M059J (cell line): ENCODE measurements at places on chromosomes 3 and 15. TPM values are rescaled to one million over a fixed set of nuclear protein-coding genes. Genes with fewer than 3 reads are reported as not detected.
A peak's percentile ranks its signal among the peaks of the same experiment; 100 is the strongest.

SLC28A1 gene
- total RNA-seq, result not detected in 2 replicates

DNA sequence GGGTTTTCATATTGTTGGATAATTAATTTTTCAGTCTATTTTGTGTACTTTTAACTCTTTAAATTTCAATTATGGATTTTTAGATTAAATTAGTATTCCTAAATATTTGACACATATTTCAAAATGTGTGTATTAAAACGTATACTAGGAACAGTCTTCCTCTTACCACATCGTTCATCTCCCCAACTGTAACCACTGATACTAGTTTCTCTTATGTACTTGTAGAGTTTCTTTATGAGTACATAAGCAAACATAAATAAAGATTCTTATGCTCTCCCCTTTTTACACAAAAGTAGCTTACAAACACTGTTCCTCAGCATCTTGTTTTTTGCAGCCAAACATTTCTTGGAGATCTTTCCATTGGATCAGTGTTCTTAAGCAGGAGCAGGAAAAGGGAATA is 45.9 kb downstream of the CMSS1 start:
- no peak for DNase-seq

GAP43 gene
- total RNA-seq, result 0.71 TPM in 1 of 2 replicates, not detected in the other

DNA sequence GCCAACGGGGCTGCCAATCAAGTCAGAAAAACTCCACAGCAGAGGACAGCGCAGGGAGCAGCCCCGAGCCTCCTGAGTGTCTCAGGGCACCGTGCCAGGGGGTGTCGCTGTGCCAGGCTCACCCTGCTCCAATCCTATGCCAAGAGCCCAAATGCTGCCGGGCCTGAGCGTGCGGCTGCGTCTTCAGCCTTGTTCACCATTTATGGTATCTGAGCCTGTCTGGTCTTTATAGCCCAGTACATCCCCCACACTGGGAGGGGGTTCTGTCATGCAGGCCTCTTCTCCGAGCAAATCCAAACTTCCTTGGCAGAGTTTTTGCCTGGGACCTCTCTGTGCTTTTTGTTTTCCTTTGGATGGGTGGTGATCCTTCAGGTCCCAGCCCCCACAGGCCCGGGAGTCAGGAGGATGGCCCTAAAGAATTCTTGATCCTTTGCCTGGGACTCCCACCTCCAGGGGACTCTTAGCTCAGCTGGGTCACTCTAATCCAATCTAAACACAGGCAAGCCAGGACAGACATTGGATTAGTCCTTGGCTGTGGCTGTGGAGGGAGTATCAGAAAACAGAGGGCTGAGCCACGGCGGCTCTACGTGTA is 135.1 kb upstream of the HACD2 start:
- no peak for DNase-seq

- DNase-seq, result no peak
Observed at GRCh38 chr3:25272090-25272489, 156.0 kb upstream of the RARB start.

LARP6 gene
- 28.2 and 58.3 TPM in 2 replicates for total RNA-seq

MEX3B gene
- total RNA-seq, result 1.6 and 4.1 TPM in 2 replicates

- no peak for DNase-seq
Observed at GRCh38 chr3:58884453-58884852, 165.4 kb downstream of the CFAP20DC start.

- no peak for DNase-seq
Observed at GRCh38 chr3:127065138-127065427, 82.2 kb downstream of the PLXNA1 start.

- DNase-seq, result no peak
Observed at GRCh38 chr3:13260259-13261103, 159.6 kb downstream of the NUP210 start.

DNA sequence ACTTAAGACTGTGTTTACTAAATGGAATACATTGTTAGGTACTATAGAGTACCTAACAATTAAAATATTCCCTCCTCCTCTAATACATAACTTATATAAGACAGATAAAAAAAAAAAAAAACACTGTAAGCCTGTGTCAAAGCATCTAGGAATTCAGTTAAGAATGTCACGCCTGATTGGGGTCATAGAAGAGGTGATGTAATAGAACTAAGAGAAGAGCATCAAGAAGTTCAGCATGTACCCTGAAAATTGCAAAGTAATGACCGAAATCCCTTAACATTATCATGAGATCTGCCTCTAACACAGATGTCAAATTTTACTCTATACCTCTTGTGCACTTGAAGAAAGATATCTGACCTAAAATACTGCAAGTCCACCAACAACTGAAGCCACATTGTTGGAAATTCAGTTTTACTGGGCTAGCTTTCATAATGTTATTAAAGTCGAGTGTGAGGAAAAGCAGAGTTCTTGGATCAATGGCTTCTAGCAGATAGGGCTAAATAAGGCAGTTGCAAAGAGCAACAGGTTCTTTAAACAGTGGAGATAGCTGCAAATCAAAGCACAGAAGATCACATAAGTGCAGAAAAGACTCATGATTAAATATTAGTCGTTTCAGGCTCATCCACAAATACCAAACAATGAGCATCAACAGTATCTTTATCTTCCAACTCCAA is 75.0 kb downstream of the TBL1XR1 start:
- DNase-seq, result no peak

CLDN11 gene
- 39.0 and 39.7 TPM in 2 replicates for total RNA-seq

RLBP1 gene
- total RNA-seq, result not detected in 2 replicates

ZDHHC23 gene
- 9.3 and 10.9 TPM in 2 replicates for total RNA-seq

MESP2 gene
- 0.15 and 0.62 TPM in 2 replicates for total RNA-seq

GRCh38 chr3:29099775-29100174 is 181.1 kb upstream of the RBMS3 start:
- DNase-seq, result no peak

- peak; percentile 55 for DNase-seq
Observed at GRCh38 chr3:49616491-49616941, 57.6 kb upstream of the APEH start.

SLC2A2 gene
- total RNA-seq, result 0.12 and 0.32 TPM in 2 replicates

RHOV gene
- total RNA-seq, result 0.12 TPM in 1 of 2 replicates, not detected in the other

DNA sequence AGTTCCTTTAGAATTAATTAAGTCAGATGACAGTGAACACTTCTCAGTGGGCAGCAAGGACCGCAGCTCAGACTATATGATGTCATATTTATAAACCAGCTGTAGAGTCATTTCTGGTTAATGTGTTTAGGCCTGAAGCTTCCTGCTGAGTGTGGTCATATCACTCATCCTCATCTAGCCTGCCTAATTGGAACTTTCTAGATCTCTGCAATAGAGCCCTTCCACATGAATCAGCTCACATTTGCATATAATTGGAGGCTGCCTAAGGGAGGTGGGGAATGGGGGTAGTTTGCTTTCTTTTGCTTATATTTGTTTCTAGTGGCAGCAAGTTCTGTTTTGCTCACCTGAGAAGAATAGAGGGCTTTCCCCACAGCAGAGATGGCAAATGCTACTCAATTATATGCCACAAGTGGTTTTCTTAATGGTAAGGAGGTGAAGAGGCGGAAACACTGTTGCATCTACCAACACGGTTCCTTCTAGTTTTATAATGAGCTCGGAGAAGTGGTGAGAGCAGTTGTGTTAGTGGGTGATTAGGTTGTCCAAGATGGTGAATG is 148.1 kb downstream of the KLHL25 start:
- DNase-seq, result peak; percentile 83

DNA sequence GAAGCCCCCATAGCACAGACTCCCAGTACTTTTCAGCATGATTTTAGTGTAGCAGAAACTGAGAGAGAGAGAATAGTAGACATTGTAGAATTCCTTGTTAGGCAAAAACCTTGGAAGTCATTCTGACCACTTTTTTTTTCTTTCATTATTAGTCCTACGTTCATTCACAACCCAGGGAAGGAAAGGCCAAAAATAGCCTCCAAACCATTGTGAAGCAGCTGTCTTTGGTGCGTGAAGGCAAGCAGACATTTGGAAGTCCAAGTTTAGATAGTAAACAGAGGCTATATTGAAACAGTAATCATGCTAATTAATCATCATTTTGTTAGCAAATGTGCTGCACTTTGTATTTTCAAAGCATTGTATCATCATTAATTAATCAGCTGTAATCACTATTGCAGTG is 34.5 kb downstream of the CCDC54 start:
- DNase-seq, result no peak

SLC9A9 gene
- 0.10 TPM in 1 of 2 replicates, not detected in the other for total RNA-seq

VWA5B2 gene
- not detected in 2 replicates for total RNA-seq

GRCh38 chr15:81170511-81170910 is 26.2 kb upstream of the IL16 start:
- no peak for DNase-seq

DNA sequence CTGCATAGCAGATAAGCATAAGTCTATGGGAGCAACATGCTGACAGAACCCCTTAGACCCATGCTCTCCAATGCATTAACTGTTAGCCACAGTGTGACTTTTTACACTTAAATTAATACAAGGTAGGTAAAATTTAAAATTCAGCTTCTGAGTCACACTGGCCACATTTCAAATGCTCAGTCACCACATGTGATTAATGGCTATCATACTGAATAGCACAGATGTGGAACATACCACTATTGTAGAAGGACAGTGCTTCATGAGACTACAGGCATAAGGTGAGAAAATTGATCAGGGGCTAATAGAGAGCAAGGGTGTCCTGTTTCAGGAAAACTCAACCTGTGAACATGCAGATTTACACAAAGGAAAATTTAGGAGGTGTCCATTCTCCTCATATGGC is 357.0 kb upstream of the SEMA6D start:
- DNase-seq, result no peak

DNA sequence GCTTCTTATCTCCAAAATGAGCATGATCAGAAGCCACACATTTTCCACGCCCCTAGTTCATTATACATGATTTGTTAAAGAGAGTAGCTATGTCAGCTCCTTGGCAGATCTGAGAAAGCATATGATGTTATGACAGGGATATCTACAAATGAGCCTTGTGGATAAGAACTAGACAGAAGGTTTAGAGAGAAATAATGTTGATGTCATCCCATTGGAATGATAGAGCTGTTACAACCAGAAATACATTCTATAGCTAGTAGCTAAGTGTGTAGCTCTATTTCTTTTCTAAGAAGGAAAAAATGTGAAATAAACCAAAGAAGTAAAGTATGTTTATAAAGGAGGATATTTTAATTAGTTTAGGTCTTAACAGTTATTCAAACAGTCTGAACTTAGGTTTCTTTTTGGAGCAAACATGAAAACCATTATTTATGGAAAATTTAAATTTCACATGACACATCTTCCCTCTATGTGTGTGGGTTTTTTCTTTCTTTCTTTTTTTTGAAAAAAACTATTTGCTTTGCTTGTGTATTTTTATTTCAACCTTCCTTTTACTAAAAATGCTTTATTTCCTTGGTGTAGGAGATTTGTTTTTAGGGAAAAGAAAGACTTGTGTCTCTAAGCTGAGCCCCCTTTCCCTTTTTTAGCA is 167.7 kb downstream of the GHSR start:
- DNase-seq, result peak; percentile 77

SNX22 gene
- total RNA-seq, result 0.20 and 0.27 TPM in 2 replicates

DNA sequence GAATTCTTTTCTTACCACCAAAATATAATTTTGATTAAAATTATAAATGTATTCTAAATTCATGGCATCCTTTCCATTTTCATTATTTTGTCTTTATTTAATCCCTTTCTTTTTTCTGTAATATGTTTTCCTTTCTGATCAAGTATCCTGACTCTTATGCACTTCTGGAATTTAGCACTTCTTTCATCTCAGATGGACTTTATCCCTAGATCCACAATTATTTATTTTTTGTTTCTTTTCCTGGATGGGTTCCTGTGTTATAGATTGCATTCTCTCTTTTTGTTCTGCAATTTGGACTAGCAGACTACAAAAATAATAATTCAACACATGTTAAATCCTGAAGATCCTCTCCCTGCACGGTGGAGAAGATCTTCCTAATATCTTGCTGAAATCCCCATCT is 76.9 kb upstream of the CDIN1 start:
- no peak for DNase-seq

- no peak for DNase-seq
Observed at GRCh38 chr3:50340448-50341329, at the start of gene RASSF1. Gene RASSF1 (minus strand): TSS chr3:50340836. CDS start chr3:50340805, 31 bp downstream.

- no peak for DNase-seq
Observed at GRCh38 chr3:137768361-137769321, 4.5 kb downstream of the SOX14 start.

GRCh38 chr3:159907828-159908227 is 80.8 kb upstream of the IL12A start:
- DNase-seq, result no peak

GABRB3 gene
- not detected in 2 replicates for total RNA-seq

DNA sequence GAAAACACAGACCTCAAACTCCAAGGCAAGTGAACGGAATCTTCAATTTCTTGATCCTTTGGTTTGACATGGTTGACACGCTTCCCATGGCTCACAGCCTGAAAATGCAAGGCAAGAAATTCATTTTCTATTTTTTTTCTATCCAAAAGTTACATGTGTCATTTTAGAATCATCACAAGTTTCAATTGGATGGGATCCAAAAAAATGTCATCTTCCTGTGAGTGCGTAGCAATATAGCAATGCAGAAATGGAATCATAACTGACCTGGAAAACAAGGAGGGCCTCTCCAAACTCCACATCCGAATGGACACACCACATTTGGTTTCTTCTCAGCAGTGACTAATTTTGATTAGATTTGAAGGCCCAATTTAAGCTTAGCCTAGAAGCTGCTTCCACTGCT is 175.8 kb upstream of the ATP11B start:
- no peak for DNase-seq

DNA sequence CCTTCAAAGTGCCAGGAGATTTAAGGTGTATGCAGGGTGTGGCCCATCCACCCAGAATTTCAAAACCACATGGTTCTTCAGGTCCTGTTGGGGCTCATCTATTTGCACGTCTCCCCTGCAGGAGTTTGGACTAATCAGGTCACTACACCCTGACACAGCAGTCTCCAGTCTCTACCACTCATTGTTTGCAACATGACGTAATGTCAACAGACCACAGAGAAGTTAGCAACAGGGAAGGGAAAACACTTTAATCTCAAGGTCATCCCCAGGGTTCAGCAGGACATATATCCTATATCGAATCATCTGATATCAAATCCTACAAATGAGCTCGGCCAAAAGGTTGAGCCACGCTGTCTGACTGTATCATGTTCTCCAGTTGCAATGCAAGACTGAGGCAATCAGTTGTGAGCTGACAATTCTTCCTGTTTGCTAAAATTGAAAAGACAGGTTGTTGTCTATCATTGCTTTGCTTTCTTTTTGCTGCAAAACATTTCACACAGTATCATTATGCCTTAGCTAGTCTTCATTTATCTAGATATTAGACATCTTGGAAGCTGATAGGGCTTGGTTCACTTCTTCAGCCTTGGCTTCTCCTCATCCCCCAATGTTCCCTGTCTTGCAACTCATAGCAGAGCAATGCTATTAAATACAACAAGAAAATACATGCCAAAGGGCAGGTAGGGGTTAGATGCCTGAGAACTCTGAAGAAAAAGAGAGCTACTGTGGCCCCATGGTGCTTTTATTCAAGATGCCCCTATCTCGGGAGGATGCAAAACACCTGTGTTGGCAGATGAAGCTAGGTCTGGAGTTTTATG is 13.4 kb upstream of the LEKR1 start:
- DNase-seq, result peak; percentile 94
